ENCODE measurements at places on chromosomes 12 and 14.

- no peak for DNase-seq
Measured at GRCh38 chr12:25152055-25152454, 42.9 kb downstream of the DNAI7 start.

DNA sequence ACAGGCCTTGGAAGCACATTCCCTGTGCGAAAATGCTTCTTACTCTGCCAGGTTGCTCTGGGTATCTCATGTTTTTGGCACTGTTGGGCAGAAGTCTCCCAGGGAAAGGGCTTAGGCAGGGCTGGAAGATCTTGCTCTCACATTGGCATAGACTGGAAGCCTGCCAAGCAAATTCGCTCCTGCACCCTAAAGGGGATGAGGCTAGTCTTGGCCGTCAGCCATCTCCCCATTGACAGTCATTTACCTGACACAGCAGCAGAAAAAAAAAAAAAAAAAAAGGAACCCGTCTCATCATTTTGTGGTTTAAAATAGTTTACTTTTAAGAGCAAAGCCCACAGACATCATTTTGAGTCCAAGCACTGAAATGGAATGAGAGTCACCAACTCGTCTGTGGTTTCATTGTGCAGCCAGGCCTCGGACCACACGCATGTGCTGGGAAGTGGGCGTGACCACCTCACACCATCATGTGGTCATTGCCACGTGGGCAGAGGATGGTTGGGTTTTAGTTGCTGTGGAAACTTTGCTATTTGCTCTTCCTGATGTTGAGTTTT lies 84.8 kb downstream of the NRXN3 start:
- DNase-seq = peak; percentile 95

DNA sequence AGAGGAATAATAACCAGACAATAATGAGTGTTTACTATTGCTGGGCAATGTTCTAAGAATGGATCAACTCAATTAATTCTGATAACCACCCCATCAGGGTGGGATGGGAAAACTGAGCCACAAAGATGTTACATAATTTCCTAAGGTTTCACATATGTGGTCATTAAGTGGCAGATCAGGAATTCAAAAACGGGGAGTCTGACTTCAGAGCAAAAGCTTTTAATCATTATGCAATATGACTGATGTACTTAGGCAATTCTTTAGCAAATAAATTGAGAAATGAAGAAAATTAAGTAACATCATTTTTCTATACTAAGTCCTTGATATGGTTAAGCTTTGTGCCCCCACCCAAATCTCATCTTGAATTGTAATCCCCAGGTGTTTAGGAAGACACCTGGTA lies 53.4 kb downstream of the PLCZ1 start:
- no peak for DNase-seq

DNA sequence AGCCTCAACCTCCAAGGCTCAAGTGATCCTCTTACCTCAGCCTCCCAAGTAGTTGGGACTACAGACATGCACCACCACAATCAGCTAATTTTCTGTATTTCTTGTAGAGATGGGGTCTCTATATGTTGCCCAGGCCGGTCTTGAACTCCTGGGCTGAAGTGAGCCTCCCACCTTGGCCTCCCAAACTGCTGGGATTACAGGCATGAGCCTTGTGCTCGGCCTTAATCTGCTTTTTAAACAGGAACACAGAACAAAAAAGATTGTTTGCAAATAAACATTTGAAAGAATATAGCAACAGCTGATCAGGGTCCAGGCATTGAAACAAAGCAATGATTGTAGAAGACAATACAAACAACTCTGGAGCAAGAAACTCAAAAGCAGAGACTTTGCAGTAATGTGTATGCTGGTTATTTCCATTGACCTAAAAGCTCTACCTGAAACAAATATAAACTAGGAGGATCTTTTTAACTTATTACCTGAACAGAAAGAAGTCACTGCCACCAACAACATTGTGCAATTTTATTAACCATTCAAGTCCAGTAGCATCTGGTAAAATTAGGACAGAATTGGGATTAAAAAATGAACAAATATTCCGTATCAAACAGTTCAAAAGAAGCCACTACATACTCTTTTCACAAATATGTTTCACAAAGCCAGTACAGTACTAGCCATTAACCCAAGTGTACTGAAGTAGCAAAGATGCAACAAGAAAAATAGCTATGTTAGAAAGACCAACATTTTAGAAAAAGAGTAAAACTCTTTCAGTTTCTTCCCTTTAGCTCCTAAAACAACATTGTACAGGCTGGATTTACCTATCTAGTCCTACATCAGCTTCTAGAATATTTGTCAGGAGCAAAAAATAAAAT lies 14.2 kb downstream of the AMN1 start:
- no peak for DNase-seq

DNA sequence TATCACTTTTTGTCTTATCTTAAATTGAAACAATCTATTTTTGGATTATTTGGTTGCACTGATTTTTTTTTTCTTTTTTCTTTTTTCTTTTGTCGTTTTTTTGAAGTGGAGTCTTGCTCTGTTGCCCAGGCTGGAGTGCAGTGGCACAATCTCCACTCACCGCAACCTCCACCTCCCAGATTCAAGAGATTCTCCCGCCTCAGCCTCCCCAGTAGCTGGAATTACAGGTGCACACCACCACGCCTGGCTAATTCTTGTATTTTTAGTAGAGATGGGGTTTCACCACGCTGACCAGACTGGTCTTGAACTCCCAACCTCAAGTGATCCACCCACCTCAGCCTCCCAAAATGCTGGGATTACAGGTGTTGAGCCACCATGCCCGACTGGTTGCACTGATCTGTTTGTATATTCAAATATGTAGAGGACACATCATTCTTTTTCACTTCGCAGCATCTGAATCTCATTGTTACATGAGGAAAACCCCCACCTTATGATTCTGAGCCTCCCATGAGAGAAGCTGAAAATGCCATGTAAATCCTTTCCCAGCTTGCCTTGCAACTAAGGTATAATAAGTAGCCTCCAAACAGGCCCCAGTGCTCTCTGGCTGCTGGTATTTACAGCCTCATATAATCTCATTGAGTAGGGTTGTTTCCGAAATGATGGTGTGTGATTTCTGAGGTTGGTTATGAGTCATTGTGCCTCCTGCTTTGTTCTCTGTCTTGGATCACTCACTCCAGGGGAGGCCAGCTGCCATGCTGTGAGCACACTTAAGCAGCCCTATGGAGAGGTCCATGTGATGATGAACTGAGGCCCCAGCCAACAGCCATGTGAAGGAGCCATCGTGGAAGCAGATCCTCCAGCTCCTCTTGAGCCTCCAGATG lies 5.2 kb upstream of the HSP90B1 start:
- no peak for DNase-seq

DNA sequence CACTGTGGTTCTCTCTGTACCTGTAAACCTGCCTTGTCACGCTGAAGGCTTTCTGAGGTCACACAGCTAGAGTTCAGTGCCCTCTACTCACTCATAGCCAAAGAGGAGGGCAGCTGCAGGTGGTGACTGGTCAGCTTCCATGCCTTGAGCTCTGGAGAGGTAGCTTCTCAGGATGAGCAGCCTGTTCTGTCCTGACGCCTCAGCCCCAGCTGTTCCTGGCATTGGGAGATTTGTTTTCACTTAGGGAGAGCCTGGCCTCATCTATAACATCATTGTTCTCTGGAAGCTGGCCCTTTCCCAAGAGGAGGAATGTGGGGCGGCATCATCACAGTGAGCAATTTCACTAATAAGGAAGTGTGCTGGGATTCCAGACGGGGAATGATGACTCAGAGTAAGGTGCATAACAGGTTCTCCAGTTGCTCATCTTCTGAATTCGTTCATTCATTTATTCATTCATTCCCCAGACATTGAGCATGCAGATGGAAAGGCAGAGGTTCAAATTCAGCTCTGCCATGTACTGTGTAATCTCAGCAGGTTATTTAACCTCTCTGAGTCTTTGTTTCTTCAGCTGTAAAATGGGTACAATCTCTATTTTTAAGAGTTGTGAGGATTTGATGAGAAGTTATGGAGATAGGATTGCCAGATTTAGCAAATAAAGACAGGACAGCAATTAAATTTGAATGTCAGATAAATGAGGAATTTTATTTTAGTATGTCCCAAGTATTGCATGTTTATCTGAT lies 255.8 kb upstream of the CRY1 start:
- DNase-seq = peak; percentile 59

DNA sequence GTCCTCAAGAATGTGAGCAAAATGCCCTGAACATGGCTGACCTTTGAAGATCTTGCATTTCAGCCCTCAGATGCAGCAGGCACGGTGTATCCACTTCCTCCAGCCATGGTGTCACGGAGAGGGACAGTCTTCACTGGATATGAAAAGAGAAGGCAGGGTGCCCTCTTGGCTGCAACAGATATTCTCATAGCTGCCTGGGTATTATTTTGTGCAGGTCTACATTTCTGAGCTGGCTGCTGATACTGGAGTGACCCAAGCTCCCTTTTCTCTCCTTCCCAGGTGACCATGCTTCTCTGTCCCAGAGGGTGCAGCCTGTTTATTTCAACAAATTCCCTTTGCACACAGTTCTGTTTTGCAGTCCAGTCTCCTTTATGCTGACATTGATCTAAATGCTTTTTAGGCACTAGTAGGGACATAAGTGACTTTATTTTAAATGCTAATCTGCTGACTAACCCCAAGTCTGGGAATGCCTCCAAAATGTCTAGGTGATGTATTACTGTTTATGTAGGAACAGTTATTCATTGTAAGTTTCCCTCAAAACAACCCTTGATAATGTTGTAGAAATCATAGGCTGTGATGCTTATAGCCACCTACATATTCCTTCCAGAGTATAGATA lies 17.4 kb upstream of the PYGL start:
- no peak for DNase-seq

DNA sequence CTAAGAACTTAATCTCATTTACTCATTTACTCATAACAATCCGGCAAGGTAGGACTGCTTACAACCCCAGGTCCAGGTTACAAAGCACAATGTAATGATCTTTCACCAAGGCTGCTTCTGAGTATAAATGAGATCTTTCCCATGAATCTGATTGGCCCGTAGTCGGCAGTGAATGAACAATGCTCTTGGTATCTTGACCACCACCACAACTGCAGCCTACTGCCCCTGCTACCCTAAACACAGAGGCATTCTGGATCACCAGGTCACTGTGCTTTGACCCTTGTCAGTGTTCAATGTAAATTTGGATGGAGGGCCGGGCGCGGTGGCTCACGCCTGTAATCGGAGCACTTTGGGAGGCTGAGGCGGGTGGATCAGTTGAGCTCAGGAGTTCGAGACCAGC lies 15.9 kb downstream of the FAM181A start:
- no peak for DNase-seq

- no peak for DNase-seq
Measured at GRCh38 chr14:37712976-37713431, 117.6 kb downstream of the TTC6 start.

DNA sequence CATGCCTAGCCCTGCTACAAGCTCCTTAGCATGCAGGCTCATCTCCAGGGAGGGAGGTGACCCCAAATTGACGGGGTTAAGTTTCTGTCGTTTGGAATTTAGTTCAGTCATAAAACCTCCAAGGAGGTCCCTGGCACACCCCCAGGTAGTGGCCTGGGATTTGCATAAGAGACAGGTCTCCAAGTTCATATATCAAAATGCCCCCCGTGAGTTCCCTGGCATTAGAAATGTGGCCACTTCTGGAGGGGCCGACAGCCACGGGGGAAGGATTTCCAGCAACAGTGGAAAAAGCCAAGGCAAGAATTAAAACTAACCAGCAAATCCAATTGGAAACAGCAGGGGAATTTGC lies 228.8 kb downstream of the BCL11B start:
- no peak for DNase-seq

- DNase-seq = no peak
Measured at GRCh38 chr12:76421046-76421445, 72.8 kb upstream of the BBS10 start.

DNA sequence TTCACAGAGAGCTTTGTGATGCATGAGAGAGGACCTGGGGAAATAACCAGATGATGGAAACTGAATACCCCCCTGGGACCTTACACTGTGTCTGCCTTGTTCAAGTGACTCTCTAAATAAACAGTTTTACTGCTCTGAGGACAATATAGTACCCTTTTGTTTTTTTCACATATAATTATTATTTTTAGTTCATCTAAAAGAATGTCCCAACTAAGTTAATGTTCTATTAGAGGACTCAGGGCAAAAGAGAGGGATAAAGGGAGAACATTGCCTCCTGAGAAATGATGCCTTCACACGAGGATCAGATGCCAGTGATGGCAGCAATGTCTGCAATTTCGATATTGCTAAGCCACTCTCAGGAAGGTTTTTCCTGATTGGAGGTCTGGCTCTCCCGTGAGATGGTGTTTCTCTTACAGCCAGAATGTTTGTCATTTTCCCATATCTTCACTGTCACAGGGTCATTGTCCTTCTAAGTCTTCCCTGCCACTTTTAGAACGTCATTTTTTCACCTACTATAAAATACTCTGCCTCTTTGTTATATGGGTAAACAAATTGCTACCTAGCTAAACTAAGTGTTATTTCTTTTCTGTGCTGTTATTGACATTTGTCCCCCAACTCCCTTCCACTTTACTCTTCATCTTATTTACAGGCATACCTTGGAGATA lies 201.6 kb downstream of the RAD51B start:
- DNase-seq = peak; percentile 9

GRCh38 chr14:95346820-95347219 lies 27.1 kb upstream of the CLMN start:
- no peak for DNase-seq

- no peak for DNase-seq
Measured at GRCh38 chr12:66775871-66776270, 97.0 kb upstream of the GRIP1 start.

- DNase-seq = no peak
Measured at GRCh38 chr12:90074086-90074485, 365.4 kb upstream of the ATP2B1 start.

DNA sequence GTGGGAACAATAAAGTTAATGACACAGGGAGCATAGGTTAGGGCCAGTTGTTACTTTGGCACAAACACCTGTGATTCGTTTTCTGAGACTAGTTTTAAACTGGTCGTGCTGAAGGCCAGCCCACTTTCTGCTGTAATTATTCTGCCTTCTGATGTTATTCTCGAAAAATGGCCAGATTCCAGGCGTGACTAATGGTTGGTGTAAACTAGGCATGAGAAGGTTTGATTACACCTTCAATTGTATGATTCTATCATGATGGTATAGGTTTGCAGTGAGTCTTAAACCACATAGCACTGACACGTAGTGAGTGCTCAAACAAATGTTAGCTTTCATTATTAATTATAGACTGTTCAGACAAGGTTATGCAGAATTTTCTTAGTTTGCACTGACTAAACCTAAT lies 39.0 kb downstream of the CKB start:
- peak; percentile 1 for DNase-seq

DNA sequence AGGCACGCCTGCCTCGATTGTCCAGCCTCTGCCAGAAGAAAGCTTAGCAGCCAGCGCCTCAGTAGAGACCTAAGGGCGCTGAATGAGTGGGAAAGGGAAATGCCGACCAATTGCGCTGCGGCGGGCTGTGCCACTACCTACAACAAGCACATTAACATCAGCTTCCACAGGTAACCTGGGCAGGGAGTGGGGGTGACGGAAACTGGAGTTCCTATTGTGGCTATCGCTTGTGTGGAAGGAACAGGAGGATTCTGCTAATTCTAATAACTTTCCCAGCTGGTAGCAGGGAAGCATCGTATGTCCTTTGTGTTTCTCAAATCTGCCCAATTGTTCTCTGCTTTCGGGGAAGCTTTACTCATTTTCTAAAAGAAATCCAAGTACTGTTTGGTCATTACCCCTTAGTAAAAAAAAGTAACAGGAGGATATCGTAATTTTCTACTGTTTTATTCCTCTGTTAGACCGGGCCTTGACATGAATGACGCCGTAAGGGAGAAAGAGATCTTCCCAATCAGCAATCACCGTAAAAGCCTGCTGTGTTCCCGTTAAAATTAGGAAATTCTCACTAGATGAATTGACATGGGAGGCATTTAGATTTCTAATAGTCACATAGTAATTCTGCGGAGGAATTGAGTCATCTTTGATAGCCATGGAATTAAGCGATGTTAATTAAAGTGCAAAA lies 449 bp downstream of the THAP2 start:
- DNase-seq = peak; percentile 65

GRCh38 chr14:95215094-95215725 lies 57.9 kb upstream of the DICER1 start:
- no peak for DNase-seq

Data from NCI-H1105 (cell line).